ENCODE measurements at places on chromosomes 7 and 10.
A peak's percentile ranks its signal among the peaks of the same experiment; 100 is the strongest.

GRCh38 chr7:30390736-30391636, 87.6 kb downstream of the NOD1 start:
- DNase-seq = no peak

GRCh38 chr10:123150986-123151736, 3.0 kb upstream of the BUB3 start:
- no peak for DNase-seq

GRCh38 chr10:77636282-77636966, 1.2 kb downstream of the KCNMA1 start:
- DNase-seq = no peak

DNA sequence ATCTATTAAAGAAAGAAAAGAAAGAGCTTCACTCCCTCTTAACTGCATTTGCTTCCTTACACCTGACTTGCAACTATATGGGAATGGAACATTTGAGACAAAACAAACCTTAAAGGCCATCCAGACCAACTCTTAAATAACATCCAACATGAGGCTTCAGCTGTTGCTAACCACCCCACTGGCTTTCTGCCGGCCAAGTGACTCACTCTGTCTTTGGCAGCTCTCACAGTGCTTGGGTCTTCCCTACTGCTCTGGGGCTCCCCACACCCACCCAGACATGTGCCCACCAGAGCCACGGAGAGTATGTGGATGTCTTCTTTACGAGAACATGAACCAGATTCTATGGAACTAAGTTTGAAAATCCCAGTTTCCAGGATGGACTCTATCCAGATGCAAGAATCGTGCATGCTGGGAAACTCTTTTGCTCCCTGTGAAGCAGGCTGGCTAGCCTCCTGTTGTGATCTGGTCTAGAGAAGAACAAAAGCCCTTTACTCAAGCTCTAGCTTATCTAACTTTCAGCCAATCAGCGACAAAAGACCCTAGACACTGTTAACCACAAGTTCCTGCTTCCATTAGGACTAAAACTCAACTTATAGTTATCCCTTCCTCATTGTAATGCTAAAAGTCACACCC, 245.7 kb downstream of the TCERG1L start:
- DNase-seq = no peak

DNA sequence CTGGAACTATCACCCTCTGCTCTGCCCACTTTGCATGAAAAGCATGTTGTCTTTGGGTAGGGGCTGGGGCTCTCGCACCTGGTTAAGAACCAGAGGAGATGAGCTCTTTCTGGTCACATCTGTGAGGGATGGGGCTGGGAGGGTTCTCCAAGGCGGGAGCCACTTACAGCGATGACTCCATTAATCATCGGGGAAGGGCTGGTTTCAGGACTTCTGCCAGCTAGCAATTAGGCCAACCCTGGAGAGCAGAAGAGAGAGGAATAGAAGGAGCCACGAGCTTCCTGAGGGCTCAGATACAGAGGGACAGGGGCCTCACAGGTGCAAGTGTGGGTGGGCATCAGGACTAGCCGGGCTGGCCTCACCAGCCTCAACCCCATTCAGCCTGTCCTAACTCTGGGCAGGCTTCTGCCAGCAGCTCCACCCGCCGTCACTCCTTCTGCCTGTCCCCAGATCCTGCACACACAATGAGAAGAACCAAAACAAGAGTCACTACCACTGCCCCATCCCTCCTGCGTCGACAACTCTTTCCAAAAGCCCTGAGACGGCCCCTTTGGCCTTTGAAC, 8.4 kb downstream of the AQP1 start:
- DNase-seq = no peak

DNA sequence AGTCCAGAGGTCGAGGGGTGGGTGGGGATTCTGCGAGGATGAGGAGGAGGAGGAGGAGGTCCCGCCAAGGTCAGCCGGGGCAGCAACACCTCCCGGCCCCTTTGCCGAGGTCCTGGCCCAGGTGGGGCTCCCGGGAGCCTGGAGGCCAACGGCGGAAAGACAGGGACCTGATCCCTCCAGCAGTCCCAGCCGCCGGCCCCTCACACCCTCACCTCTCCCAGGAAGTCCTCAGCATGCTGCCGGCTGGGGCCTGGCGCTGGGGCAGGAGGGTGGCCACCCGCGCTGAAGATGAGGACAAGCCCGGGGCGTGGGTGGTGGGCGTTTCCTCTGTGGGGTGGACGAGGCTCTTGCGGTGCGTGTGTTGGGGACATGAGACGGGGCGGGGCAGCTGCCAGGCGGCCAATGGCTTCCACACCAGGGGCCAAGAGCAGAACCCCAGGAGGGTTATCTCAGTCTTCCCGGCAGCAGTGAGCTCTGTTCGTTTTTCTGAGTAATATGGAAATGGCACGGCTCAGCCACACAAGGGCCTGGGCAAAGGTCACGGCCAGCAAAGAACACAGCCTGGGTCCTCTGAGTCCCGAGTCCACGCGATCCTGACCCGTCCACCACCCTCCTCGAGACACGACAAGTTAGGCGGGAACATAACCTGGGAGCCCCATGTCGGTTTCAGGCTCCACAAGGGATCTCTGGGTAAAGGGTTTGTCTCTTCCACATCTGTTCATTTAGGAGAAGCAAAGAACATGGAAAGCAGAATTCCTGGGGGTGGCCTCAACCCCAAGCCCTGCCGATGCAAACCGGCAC, 82.9 kb upstream of the PDGFA start:
- no peak for DNase-seq

- no peak for DNase-seq
Measured at GRCh38 chr7:127810696-127811660, 159.0 kb downstream of the SND1 start.

DNA sequence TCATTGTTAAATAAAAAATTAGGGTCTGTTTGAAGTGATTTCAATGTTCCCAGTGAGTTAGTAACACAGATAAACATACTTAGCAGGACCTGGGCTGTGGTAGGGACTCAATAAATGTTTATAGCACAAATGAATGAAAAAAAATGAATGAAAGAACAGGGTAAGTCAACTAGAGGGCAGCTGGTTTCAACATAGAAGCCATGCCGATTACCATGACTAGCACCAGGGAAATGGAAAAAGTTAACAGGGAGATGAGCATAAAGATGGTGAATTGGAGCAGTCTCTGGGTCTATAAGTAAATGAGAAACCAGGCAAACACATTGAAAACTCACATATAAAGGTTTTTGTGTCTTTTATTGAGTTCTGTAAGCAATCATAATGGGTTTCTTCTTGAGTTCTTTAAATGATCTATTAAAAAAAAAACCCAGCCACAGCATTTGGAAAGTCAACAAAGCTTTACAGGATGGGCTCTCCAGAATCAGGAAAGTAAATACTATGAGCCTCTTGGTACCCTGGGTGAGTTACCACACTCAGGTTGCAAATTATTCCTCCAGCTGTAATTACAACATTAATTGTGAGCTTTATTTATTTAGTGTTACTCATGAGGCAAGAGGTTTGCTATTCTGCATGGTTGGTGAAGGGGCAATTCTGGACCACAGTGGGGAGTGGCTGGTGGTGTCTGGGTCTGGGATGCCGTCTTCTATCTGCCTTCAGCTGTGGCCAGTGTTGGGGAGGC, 46.1 kb upstream of the MTPN start:
- DNase-seq = no peak

GRCh38 chr7:51226916-51227535, 89.6 kb downstream of the COBL start:
- DNase-seq = no peak

- DNase-seq = peak; percentile 7
Measured at GRCh38 chr10:31929261-31930022, 811 bp upstream of the ARHGAP12 start.

DNA sequence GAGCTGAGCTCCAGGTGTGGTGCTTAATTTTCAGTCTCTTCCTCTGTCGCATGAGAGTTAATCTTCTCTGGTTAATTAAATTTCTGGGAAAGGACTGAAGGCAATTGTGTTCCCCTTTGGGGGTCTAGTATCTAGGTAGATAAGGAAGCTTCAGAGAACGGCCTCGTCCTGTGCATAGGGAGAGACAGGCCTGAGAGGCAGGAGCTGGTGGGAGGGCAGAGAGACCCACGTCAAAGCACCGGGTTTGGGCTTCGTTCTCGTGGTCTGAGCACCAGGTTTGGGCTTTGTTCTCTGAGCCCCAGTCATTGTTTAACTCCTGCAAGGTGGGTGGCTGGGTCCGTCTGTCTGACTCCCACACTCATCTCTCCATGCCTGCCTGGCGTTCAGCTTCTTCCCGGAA, 160.8 kb upstream of the PITRM1 start:
- no peak for DNase-seq

GRCh38 chr7:6398943-6399342, 48.8 kb downstream of the DAGLB start:
- DNase-seq = no peak

GRCh38 chr7:37150180-37150579, 298.5 kb downstream of the ELMO1 start:
- DNase-seq = no peak

DNA sequence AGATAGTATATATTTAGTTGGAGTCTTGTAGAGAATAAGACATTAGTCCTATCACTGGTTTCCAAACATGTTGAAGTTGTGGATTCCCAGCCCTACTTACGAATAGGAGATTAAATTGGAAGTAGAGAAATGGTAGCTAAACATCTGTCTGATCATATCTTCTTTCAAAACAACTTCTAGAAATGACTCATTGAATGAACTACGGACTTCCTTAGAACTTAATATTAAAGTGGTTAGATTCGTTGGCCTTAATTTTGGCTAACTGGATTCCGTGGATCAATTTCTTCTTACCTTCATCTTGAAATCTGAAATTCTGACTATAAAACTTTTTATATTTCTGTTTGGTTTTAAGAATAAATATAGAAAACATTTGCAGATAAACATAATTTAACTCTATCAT, 3.4 kb downstream of the PHF14 start:
- DNase-seq = no peak

DNA sequence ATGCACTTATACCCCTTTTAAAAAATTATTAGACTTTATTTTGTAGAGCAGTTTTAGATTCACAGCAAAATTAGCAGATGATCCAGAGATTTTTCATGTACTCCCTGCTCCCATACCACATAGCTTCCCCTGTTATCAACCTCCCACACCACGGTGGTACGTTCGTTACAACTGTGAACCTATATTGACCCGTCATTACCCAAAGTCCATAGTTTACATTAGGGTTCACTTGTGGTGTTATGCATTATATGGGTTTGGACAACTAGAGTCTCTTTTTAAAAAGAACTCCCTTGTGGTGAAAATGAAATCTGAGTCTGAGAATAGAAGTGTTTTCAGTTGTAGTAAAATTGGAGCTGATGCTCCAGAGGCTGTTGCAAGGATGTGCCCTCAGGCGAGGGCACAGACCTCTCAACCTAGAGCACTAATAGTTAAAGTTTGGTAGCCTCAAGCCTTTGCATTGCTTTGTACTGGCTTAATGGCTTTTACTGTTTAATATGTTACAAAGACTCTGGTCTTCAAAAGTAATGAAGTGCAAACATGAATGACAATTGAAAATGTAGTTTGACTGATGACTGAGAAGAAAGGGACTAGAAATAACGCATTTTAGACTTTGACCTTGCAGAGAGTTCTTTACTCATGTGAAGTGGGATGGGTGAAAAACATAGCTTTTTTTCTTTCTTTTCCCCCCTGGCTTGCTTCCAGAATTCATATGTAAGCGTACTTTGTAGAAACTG, 30.6 kb upstream of the CSTF2T start:
- no peak for DNase-seq

GRCh38 chr10:21673668-21674067, 139.6 kb downstream of the MLLT10 start:
- no peak for DNase-seq

GRCh38 chr7:157158400-157158799, 19.7 kb downstream of the UBE3C start:
- DNase-seq = no peak

- DNase-seq = no peak
Measured at GRCh38 chr10:119677904-119678755, 26.9 kb downstream of the BAG3 start.

GRCh38 chr10:118523775-118524174, 71.7 kb downstream of the PRLHR start:
- DNase-seq = no peak

DNA sequence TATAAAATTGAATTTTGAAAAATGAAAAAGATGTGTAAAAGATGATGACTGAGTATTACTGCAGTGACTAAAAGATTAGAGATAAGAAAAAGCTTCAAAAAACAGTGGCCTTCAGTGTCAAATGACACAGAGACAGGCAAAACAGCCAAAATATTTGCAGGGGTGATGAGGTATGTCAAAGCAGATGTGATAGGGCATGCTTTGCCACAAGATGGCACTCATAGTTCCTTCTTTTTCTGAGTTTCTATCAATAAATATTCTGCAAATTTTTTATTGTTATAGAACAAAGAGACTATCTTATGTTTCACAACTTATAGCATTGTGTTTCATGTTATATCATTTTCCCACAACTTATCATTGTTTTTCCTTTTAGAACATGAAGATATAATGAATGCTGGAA, 344.1 kb upstream of the HPS1 start:
- DNase-seq = no peak

- DNase-seq = no peak
Measured at GRCh38 chr10:110207805-110208613, 604 bp downstream of the MXI1 start.

DNA sequence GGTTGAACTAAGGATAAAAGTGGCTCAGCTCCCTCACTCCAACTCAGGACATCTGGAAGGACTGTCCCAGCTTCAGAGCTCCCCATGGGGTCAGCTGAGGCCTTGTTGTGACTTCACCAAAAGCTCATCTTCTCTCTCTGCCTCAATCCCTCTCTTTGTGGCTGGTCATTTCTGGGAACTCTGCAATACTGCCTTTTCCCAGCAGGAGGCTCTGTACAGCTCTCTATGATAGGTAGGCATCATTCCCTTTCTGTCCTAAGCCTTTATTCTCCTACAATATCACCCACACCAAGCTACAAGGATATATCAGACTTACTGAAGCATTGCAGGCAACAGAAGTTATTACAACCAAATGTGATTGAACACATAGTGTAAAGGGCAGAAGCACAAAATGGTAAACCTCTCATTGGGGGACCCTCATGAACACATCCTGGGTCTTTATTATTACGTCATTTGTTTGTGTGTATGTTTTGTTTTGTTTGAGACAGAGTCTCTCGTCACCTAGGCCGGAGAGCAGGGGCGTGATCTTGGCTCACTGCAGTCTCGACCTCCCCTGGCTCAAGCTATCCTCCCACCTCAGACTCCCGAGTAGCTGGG, 36.7 kb upstream of the PRPS1L1 start:
- DNase-seq = no peak

DNA sequence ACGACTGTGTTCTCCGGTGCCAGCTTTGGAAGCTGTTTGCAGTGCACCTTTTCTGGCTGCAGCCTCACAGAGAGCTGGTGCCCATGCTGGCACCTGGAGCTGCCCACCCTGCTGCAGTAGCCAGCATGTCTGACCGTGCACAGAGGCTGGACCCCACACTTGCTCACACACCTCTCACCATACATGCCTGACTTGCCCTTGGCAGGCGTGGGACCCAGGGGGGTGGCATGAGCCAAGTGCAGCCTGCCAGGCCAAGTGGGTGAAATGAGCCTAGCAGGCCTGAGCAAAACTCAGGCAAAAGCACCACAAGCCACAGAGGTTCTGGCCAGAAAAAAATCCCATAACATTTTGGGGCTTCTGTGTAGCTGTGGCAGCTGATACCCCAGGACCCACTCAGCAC, 258.8 kb downstream of the XPNPEP1 start:
- no peak for DNase-seq
